ENCODE measurements at places on chromosomes 1 and 21.

GRCh38 chr1:176691251-176692228, 228.6 kb downstream of the PAPPA2 start:
- DNase-seq = peak; percentile 2

DNA sequence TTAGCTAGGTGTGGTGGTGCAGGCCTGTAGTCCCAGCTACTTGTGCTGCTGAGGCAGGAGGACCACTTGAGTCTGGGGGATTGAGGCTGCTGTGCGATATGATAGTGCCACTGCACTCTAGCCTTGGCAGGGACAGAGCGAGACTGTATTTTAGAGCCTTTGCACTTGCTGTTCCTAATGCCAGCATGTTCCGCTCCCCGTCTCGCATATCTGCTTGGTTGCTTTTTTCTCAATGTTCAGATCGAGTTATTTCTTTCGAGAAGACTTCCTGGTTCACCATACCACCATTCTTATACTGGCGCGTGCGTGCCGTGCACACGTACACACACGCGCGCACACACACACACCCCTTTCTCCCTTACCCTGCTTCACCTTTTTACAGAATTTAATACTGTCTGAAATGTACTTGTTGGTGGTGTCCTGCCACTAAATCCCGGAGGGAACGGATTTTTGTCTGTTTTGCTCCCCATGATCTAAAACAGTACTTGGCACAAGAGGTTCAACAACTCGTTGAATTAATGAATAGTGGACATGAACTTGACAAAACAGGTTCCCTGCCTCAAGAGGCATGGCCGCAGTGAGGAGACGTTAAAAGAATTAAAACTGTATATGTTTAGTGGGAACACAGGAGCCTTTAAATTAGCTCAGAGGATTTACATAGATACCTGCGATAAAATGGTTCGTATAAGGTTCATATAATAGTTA, 1.1 kb upstream of the RPRD2 start:
- no peak for DNase-seq

DNA sequence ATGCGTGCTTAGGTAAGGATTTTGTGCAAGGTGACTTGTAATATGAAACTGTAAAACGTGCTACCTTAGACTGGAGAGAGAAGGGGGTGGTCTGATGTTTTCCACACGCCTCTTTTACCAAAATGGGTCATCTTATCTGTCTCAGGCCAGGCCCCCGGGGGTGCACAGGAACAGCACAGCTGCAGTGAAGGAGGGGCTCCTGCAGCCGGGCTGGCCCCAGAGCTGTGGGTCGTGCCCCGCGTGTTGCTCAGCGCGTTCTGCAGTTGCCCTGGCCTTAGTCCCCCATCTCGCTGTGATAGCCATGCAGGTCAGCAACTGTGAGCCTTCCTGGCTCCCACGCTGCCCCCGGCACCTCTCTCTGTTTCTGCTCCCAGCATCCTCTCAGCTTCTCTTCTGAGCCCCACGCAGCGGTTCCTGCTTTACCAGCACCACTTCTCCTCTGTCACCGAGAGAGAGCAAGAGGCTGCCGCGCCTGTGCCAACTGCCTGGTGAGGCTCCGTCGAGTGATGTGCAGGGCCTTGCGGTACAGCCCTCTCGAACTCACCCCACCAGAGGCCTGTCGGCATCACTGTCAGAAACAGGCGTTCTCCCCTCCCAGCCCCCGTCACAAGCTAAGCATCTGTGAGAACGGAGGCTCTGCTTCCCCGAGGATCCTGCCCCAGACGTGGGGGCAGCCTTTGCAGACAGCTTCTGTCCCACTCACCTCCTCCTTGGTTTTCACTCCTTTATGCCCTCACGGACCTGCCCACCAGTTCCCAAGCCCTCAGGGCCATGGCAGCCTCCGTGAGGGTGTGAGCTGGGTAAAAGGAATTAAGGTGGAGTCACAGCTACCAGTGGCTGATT, 73.3 kb downstream of the ADARB1 start:
- DNase-seq = no peak

DNA sequence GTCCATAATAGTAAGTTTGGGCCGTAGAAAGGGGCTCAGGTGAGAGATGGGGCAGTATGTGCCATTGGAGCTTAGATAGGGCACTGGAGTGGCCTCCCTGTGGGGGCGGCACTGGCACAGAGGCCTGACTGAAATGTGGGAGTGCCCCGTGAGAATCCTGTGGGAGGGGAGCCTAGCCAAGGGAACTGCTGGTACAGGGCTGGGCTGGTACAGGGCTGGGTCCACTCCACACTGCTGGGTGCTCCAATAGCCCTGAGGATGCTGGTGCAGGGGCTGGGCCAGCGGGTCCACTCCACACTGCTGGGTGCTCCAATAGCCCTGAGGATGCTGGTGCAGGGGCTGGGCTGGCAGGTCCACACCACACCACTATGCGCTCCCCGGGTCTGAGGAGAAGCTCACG, 44.8 kb upstream of the PWP2 start:
- DNase-seq = no peak

DNA sequence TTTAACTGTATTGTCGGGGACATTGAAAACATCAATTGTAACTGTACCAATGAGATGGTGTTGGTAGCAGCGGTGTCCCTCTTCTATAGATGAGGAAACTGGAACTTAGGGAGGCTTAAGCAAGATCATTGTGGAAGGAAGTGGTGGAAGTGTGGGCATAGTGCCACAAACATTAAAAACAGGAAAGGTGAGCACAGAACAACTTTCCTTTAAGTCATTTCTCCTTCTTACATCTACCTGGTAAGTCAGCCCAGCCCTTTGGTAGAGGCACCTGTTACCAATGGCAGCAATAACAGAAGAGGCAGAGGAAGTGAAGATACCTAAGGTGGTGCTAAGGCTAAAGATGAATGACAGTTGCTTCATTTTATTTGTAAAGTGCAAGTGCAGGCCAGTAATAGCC, 12.0 kb upstream of the CTSS start:
- no peak for DNase-seq

- no peak for DNase-seq
Measured at GRCh38 chr1:207981976-207982375, 71.1 kb upstream of the CD34 start.

DNA sequence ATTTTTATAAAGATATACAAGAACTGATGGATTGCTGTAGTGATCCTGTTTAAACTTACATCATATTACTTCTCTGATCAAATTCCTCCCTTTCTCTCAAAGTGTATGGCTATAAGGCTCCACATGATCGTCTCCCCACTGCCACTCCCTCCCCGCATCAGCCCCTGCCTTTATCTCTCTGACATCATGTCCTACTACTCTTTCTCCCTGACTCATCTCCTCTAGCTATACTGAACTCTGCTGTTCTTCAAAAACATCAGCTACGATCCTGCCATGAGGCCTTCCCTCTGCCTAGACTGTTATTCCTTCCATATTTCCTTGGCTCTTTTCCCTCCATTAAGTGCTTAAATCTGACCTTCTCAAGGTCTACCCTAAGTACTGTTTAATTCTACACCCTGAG, 22.8 kb downstream of the HFM1 start:
- no peak for DNase-seq

DNA sequence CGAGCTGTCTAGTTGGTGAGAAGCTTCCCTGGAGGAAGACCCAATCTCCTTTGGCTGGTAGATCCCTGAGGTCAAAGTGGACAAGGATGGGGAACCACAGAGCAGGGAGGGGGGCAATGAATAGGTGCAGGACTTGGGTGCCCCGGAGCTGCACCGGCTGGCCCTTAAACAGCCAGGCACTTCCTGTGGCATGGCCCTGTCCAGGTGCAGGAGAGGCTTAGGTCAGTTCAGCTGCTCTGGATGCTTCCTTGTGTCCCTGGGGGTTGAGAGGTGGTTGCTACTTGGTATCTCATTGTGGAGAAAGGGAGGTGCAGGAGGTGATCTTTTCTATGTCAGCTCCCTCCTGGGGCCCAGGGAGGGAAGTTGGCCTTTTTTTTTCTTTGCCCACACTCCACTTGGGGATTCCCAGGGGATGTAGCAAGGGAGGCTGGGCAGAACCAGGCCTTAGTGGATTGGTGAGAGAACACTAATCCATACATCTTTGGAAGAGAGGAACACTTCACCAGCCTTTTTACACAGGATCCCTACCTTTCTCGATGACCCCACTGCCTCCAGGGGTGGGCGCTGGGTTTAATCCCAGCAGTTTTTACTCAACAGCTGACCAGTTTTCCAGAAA, 1.2 kb upstream of the ST3GAL3 start:
- no peak for DNase-seq

DNA sequence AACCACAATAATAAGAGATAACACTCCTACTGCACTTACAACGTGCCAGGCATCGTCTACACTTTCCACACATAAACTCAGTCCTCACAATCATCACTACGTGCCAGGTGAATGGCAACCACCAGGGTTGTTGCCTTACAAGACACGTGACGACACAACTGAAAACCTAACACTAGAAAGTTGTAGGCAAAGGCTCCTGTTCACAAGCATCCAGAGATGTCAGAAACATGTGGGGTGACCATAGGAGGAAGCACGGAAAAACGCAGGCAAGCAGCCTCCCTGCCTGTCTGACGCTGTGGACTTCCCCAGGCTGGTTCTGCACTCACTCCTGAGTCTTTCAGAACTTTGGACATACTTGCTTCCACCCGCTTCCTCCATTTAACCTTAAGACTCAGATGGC, 7.0 kb downstream of the CAPZB start:
- DNase-seq = no peak

GRCh38 chr21:35136586-35137219, 87.6 kb upstream of the RUNX1 start:
- DNase-seq = no peak

GRCh38 chr1:206803221-206803730, 31.0 kb upstream of the IL10 start:
- peak; percentile 46 for DNase-seq

DNA sequence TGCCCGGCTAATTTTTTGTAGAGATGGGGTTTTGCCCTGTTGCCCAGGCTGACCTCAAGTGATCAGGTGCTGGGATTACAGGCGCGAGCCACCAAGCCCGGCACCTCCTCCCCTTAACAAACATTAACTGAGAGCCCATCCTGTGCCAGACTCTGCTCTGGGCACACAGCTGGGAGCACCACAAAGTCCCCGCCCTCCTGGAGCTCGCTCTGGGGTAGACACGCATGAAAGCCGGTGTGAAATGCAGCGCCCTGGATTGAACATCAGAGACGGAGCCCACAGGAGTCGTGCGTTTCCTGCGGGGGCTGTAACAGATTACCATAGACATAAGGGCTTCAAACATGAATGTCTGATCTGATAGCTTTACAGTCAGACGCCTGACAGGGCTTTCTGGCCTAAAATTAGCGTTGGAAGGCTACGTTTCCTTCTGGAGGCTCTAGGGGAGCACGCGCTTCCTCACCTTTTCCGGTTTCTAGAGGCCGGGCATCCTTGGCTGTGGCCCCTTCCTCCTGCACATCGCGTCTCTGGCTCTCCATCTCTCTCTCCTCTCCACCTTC, 14.3 kb downstream of the SLC27A3 start:
- no peak for DNase-seq

Measured in memory B cell (primary cell).